Smooth muscle cell of the brain vasculature (primary cell): ENCODE measurements at places on chromosomes 7 and 10.

DNA sequence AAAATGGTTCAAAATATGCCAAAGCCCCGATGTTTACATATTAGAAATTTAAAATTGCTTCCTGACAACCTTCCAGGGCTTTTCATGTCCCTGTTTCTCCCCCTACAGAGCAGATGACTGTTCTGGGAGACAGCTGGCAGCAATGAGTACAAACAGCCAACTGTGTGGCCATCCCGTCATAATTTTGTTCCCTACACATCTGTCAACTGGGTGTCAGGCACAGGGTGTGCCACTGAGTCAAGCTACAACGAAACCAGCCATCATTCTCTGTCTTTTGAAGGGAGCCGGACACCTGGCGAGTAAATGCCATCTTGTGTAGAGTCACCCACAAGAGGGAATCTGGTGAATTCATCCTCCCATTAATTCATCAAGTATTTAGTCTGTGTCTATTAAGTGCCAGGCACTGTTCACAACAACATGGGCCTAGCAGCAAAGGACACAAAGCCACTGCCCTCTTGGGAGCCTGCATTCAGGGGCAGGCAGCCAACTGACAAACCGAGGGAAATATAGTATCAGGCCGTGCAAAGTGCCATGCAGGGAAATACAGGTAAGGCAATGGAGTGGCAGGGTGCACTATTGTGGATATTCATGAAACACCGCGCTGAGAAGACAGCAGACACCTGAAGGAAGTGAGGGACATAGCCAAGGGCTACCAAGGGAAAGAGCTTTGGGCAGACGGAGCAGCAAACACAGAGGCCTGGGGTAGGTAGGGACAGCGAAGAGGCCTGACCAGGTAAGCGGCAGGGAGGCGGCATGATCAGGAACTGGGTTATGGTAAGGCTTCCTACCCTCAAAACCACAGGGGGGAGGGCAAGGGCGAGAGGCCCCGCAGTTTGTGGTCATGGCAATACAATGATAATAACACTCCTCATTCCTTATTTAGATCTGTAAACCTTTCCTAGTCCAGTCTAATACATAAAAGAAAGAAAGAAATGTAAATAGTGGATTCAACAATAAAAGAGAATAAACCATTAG lies 213.6 kb downstream of the FAM107B start:
- no peak for DNase-seq

- no peak for DNase-seq
Measured at GRCh38 chr7:51366930-51367613, 50.5 kb upstream of the COBL start.

GRCh38 chr7:46744957-46745706 lies 824.1 kb upstream of the IGFBP3 start:
- DNase-seq: no peak

DNA sequence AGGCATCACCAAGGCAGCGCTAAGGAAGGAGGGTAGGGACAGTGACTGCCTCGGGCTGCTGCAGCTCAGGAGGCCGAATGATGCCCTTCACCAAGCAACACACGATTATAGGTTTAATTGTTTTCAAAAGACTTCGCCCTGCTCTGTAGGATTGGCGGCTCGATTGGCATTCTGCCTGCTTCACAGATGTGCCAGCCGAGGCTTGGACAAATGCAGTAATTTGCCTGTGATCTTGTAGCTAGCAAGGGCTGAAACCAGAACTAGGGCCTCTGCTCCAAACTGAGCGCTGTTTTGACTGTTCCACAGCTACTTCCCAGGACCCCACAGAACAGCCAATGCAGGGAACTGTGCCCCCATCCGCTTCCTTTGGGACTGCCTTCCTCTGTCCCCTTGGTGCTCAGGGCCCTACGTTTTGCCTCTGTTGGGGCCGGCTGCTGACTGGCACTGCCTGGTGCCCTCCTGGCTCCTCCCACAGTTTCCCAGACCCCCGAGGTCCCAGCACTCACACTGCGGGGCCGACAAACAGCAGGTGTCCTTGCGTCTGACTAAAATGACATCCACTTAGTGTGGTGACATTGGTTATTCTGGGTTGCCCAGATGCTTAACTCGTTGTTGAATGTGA lies 62.6 kb upstream of the EN2 start:
- no peak for DNase-seq

DNA sequence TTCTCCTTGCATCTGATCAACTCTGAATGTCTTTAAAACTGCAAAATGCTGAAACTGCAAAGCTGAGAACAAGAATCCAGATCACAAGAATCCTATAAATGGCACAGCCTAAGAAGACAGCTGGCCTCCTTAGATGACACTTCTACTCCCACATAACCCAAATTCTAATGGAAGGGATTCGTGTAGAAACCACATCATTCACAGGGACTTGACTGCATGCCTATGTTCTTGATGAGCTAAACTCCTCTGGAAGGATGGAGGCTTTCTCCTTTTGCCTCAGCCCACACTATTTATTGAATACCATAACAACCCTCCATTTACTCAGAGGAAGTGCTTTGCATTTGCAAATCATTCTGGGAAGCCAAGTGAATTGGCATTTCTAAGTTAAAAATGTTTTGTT lies 252.5 kb upstream of the VWC2 start:
- no peak for DNase-seq

- no peak for DNase-seq
Measured at GRCh38 chr10:76946270-76946669, 691.3 kb downstream of the KCNMA1 start.

- no peak for DNase-seq
Measured at GRCh38 chr10:115957786-115958442, 315.1 kb downstream of the GFRA1 start.

DNA sequence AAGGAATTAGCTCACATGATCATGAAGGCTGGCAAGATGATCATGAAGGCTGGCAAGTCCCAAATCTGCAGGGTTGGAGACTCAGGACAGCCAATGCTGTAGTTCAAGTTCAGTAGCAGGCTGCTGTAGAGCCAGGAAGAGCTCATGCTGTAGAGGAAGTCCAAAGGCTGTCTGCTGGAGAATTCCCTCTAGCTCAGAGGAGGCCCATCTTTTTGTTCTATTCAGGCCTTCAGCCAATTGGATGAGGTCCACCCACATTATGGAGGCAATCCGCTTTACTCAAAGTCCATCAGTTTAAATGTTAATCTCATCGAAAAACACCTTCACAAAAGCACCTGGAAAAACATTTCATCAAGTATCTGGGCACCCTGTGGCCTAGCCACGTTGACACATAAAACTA lies 24.8 kb upstream of the FAM171A1 start:
- no peak for DNase-seq

- no peak for DNase-seq
Measured at GRCh38 chr7:124171068-124171467, 138.2 kb upstream of the TMEM229A start.

- no peak for DNase-seq
Measured at GRCh38 chr7:14954035-14954434, 51.5 kb upstream of the DGKB start.

DNA sequence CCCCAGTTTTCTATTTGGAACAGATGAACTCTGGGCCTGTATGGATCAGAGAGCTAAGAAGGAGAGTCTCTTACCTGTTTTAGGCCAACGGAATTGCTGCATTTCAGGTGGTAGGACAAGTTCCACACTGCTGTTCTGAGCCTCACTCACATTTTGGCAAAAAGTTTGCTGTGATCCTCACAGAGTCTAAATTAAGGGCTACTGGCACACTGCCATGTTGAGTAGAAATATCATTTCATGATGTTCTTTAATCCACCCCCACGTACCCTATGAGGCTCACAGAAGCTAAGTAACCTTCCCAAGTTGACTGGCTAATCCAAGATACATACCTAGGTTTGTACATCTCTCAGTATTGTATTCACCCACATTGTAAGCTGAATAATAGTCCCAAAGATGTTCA lies 447.2 kb downstream of the INHBA start:
- no peak for DNase-seq

DNA sequence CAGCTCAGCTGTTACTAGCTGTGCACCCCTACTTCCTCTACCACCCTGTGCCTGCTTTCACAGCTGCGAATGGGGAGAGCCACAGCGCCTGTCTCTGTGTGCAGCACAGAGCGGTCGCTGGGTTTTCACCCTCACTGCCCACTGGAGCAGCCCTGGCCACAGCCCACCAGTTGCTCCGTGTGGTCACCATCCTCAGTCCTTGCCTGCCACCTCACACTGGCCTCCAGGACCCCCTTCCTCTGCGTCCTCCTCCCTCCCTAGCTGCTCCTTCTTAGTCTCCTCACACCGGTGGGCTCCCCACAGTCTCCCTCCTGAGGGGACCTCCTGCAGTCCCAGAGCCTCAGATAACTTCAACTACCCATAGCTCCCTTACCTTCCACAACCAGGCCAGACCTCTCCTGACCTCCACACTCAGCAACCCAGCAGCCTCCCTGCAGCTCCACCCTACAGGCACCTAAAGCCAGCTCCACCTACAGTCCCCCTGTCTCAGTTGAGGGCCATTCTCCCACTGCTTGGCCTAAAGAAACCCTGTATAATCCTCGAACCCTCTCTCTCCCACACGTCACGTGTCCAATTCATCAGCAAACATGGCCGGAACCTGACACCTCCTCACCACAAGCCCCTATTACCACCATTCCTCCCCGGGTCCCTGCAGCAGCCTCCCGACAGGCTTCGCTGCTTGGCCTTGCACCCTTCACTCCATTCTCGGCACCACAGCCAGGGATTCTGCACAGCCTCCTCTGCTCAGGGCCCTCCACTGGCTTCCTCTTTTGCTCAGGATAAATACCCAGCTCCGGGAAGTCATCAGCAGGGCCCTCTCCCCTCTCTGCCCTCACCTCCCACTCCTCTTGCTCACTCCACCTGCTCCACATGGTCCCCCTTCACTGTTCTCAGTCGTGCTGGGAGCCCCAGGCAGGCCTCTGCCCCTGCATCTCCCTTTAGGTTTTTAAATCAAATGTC lies 28.1 kb downstream of the PLAC9 start:
- no peak for DNase-seq

GRCh38 chr7:50251765-50252164 lies 52.8 kb upstream of the IKZF1 start:
- no peak for DNase-seq

- no peak for DNase-seq
Measured at GRCh38 chr10:61732629-61733278, 70.0 kb downstream of the CABCOCO1 start.

DNA sequence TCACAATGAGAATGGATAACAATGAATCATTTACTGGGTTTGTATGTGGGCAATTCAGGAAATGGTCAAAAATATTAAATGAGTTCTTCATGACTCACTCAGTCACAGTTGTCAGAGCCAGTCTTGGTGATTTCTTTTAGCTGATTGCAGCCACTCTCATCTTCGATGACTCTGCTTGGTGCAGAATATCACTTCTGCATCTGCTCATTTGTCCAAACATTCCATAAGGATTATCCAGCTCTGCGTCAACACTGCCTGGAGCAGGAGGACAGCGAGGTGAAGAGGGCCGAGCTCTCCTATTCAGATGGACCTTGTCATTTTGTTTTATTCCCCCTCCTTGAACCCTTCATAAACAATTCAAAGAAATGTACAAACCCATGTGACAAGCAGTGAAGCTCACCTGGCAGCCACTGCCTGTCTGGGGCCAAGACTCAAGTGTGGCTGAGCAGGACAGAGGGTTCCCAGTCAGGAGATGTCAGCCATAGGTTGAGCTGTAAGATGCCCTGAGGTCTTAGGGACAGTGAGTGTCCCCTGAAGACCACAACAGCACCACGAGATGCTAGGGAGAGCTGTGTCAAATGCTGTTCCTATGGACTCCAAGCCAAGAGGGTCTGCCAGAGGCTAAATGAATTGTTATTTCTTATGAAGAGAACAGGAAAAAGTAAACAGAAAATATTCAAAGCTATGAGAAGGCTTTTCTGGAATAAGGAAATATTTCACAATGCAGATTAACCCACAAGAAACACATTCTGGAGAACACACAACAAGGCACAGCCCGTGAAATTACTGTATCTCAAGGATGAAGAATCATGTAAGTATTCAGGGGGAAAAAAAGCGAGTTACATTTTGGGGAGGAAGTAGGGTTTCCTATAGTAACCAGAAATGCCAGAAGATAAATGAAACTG lies 33.1 kb upstream of the EGFR start:
- DNase-seq: no peak

DNA sequence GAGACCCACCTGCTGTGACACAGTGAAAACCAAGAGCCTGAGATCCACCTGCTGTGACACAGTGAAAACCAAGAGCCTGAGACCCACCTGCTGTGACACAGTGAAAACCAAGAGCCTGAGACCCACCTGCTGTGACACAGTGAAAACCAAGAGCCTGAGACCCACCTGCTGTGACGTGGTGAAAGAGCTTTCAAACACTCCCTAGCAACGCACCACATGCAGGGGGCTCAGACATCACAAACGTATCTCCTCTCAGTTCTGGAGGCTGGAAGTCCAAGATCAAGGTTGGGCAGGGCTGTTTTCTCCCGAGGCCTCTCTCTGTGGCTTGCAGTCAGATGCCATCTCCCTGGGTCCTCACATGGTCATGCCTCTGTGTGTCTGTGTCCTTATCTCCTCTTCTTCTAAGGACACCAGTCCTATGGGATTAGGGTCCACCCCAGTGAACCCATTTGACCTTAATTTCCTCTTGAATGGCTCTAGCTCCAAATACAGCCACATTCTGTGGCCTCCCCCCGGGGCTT lies 43.8 kb downstream of the INSIG1 start:
- no peak for DNase-seq

- no peak for DNase-seq
Measured at GRCh38 chr7:22109761-22110160, 164.1 kb upstream of the CDCA7L start.

DNA sequence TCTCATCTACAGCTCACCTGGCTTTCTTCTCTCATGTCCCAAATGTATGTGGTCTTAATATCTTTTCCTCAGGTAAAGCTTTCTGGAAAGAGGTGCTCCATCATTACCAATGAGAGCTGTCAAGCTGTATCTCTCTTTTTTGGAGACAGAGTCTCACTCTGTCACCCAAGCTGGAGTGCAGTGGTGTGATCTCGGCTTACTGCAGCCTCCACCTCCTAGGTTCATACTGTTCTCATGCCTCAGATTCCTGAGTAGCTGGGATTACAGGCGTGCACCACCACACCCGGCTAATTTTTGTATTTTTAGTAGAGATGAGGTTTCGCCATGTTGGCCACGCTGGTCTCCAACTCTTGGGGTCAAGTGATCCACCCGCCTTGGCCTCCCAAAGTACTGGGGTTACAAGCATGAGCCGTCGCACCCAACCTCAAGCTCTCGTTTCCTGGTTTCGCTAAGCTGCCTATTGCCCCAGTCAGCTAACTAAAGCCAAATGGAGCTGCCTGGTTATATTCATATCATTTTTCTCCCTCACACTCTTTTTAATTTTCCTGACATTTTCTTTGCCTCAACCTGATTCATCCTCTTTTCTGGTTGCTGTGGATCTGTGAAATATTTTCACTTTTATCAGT lies 60.5 kb downstream of the SUFU start:
- DNase-seq: no peak

- DNase-seq: peak; percentile 99
Measured at GRCh38 chr10:63629363-63630084, 108.3 kb downstream of the REEP3 start.
